ENCODE measurements at places on chromosomes 16 and 17.
A peak's percentile ranks its signal among the peaks of the same experiment; 100 is the strongest.

- no peak for DNase-seq
These were observed 540 bp upstream of the RPL38 start for GRCh38 chr17:74202938-74203337.

DNA sequence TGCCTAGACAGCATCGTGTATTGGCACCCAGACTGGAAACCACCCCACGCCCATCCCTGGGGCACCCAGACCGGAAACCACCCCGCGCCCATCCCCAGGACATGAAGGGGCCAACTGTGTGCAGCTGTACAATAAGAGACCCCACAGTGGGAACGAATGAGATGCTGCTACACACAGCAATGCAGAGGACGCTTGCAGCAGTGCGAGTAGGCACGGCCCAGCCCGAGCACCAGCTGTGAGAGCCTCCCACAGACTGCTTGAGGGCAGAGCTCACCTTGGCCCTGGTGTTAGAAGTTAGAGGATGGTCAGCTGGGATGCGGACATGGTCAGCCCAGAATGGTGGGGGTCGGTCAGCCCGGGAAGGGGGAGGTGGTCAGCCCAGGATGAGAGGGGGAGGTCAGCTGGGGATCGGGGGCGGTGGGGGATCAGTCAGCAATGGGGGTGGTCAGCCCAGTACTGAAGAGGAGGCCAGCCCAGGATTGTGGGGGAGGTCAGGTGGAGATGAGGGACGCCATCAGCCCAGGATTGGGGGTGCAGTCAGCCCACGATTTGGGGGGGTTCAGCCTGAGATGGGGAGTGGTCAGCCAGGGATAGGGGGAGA lies 340.0 kb downstream of the C16orf95 start:
- DNase-seq, result no peak

DNA sequence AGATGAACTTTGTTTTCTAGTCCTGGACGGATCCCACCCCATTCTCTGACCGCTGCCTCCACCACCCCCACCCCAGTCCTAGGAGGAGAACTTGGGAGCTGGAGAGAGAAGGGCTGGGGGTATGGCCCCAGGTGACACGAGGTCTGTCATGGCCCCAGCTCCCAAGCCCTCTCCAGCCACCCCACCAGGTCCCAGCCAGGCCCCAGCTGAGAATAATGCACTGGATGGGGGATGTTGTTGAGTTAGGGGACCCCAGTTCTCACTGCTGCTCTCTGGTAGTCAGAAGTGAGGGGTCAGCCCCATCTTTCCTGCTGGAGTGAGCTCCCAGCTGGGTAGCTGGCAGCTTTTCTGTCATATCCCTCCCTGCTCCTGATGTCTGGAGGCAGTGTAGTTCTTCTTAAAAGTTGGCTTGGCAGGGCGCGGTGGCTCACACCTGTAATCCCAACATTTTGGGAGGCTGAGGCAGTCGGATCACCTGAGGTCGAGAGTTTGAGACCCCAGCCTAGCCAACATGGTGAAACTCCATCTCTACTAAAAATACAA lies 4.6 kb upstream of the COL1A1 start:
- no peak for DNase-seq

DNA sequence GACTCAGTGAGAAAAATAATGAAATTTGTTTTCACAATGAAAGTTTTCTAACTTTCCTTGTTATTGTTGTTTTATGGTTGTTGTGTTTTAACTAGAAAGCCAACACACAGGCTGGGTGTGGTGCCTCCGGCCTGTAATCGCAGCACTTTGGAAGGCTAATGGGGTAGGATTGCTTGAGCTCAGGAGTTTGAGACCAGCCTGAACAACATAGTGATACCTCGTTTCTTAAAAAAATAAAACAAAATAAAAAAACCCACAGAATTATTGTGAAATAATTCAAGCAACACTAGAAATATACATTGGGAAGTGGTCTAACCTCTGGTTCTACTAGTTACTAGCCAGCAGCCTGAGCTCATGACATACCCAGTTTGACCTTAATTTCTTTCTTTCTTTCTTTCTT lies 630 bp downstream of the MILR1 start:
- DNase-seq, result no peak

DNA sequence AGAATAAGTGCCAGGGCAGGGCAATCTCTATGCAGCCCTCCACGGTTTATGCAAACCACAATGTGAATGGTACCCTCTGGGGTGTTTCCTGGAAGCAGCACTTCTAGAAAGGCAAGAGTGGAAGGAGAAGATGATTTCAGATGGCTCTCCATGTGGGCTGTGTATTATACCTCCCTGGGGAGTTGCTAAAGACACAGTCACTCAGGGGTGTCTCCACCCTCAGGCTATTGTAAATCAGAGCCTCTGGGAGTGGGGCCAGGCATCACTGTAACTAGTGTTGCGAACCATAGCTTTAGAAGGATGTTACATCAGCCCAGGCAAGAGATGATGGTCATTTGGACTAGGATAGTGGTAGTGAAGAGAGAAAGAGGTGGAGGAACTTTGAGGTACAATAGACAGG lies 83.3 kb upstream of the ZKSCAN2 start:
- no peak for DNase-seq

DNA sequence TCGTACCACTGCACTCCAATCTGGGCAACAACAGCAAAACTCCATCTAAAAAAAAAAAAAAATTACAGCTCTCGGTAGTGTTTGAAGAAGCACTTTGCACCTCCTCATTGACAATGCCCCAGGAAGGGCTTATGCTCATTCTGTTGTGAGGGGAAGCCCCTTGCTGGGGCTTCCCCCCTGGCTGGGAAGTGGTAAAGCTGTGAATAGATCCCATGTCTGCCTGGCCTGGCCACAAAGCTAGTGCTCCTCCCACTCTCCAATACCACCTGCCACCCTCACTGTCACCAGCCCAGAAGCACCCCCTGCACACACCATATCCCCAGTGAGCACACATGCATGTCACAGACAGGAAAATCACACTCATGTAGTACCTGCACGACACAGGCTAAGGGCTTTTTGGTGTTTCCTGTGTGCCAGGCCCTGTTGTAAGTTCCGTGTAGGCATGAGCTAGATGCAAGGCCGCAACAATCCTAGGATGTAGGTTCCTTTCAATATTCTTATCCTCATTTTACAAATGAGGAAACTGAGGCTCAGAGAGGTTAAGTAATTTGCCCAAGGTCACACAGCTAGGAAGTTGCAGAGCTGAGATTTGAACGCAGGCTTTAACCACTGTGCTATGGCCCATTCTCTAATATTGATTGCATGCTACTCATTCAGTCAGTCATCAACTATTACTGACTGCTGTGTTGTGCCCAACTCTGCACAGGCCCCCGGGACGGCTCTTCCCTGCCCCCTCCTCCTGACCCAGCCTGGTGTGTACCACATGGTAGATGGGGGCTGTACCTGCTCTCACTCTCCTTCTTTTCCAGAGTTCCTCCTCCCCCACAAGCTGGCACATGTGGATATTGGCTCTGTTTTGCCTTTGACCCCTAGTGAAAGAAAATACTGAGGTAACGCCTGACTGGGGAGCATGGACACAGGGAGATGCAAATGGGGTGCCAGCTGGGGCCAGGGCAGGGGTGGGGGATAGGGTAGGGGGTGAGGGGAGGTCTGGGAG lies 11.9 kb upstream of the COL1A1 start:
- peak; percentile 76 for DNase-seq

DNA sequence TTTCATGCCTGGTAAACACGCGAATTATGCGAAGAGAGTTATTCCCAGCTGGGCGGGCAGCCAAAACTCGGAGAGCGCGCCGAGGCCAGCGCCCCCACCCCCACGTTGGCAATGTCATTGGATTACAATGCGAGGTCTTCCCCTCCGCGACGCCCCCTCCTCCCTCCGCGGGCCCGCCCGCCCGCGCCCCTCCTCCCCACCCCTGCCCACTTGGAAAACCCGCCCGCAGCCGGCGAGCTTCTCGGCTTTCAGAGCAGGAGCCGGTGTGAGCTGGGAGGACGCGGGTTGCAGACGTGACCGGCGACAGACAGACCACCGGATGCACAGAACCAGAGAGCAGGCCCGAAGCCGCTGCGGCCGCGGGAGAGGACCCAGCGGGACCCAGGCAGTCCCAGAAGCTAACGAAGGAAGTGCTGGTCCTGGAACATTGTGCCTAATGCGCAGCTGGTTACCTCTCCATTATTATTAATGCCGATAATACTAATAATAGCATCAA lies 4.0 kb downstream of the NOG start:
- no peak for DNase-seq

GRCh38 chr17:81891303-81891552 lies 158 bp downstream of the ALYREF start:
- no peak for DNase-seq

- DNase-seq, result no peak
These were observed 47.2 kb downstream of the ANKRD11 start for GRCh38 chr16:89442990-89443726.

GRCh38 chr17:28505986-28506665 lies at the start of gene FOXN1:
Gene FOXN1, plus strand, starts transcription at chr17:28506348. Its CDS starts 17,622 bp downstream, at chr17:28523970.
- DNase-seq, result no peak

DNA sequence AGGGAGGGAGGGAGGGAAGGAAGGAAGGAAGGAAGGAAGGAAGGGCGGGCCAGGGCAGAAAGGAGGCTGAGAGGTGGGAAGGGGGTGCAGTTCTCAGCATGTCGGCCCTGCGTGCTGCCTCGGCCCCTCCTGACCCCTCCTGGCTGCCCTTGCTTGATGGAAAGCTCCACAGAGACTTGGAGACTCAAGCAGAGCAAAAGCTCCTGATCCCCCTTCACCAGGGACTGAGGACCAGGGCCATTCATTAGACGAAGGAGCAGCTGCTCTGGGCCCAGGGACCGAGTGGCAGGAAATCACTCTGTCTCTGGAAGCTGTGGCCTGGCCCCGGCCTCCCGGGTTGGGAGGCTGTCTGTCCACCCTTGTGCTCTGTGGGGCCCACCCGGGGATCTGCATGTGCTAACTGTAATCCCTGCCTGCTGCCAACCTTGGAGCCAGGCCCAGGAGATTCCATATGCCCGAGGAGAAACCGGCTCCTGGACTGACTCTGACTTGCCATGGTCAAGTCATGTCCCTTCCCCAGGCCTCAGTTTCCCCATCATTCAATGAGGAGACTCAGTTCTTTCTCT lies 27.4 kb upstream of the C1QL1 start:
- DNase-seq, result peak; percentile 62

GRCh38 chr16:85123891-85124635 lies 11.8 kb upstream of the CIBAR2 start:
- no peak for DNase-seq

DNA sequence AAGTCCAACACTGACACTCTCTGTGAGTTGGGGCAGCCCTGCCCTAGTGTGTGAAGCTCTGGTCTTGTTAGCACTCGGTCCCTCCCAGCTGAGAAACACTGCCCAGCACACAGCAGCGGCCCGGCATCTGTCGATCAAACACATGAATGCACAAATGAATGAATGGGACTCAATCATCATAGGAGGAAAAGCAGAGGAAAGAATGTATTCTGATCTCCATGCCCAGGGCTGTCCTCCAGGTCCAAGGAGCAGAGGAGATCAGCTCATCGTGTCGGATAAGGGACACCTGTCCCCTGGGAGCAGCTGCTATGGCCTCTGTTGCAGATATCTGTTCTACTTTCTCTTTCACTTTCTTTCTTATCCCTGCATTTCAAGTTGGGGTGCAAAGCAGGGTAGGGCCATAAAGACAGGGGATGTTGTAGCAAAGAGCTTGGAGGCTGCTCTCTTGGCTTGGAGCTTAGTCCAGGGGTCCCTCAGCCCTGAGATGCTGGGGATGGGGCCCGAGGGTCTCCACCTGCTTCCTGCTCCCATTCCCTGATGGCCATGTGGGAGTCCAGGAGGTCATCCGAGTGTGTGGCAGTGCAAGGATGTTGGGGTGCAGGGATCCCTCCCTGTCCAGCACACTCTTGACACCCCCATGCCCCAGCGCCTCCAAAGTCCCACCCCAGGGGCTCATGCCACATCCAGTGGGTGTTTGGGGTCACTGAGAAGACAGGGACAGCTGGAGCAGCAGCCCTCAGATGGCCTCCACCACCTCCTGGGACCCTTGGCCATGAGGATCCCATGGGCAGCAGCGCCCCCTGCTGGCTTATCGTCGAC lies 88.2 kb downstream of the IRF8 start:
- peak; percentile 21 for DNase-seq

DNA sequence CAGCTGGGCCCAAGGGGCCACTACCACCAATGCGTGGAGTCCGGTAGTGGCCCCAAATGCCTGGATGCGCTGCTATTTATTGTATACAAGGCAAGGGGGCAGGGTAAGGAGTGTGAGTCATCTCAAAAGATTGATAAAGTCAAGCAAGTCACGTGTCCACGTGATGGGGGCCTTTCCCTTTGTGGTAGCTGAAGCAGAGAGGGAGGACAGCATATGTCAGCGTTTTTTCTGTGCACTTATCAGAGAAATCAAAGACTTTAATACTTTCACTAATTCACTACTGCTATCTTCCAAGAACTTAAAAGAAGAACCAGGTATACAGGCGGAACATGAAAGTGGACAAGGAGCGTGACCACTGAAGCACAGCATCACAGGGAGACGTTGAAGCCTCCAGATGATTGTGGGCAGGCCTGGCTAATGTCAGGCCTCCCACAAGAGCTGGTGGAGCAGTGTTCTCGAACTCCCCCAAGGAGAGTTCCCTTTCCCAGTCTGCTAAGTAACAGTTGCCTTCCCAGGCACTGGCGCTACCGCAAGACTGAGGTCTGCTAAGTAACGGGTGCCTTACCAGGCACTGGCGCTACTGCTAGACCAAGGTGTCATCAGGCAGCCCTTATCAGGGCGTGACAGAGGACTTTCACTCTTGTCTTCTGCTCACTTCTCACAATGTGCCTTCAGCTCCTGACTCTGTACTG lies 10.8 kb upstream of the ASB16 start:
- DNase-seq, result no peak

GRCh38 chr16:72357910-72358309 lies 186.0 kb upstream of the PMFBP1 start:
- no peak for DNase-seq

- peak; percentile 68 for DNase-seq
These were observed 18.3 kb upstream of the WFIKKN2 start for GRCh38 chr17:50816771-50817751.

DNA sequence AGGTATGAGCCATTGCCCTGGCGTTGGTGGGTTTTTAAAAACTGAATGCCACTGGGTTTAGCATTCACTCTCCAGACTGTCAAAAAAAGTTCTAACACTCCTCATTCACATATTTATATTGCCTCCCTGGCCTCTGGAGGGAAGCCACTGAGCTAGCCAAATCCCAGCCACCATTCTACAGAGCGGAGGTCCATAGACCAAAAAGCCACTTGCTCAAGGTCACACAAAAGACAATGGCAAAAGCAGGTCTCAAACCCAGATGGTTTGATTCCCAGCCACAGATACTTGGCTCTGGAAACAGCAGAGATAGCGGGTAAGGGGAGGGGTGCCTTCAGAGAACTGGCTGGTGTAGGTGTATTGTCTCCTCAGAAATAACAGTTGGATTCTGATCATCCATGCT lies 18.0 kb upstream of the CDIPT start:
- DNase-seq, result no peak

- DNase-seq, result no peak
These were observed 12.8 kb downstream of the CPD start for GRCh38 chr17:30391534-30391933.

- no peak for DNase-seq
These were observed 19.3 kb upstream of the MNT start for GRCh38 chr17:2420176-2420575.

All from WERI-Rb-1 (cell line).